ENCODE measurements at places on chromosomes 6 and 20. TPM values are rescaled to one million over a fixed set of nuclear protein-coding genes. Genes with fewer than 3 reads are reported as not detected.

GRCh38 chr6:18178960-18179615, 23.9 kb downstream of the KDM1B start:
- ATAC-seq, result no peak
- H3K4me3 ChIP-seq, result no peak overlapping the region
- no peaks in the 10 kb centered on the region for H3K27me3 ChIP-seq
- no peak overlapping the region for H3K27ac ChIP-seq
- H3K36me3 ChIP-seq, result peaks cover 22% of the 10 kb centered on the region
- H3K4me1 ChIP-seq, result no peaks in the 10 kb centered on the region

GRCh38 chr20:38392356-38392755, 42.8 kb downstream of the SNHG17 start:
- no peaks in the 10 kb centered on the region for H3K36me3 ChIP-seq
- no peak overlapping the region for H3K4me3 ChIP-seq

SMLR1 gene
- total RNA-seq, result not detected

- H3K36me3 ChIP-seq, result no peaks in the 10 kb centered on the region
- no peaks in the 10 kb centered on the region for H3K4me1 ChIP-seq
- no peak overlapping the region for H3K4me3 ChIP-seq
Measured at GRCh38 chr6:38517005-38517404, 122.7 kb downstream of the BTBD9 start.

FOXQ1 gene
- total RNA-seq, result 6.7 TPM

DNA sequence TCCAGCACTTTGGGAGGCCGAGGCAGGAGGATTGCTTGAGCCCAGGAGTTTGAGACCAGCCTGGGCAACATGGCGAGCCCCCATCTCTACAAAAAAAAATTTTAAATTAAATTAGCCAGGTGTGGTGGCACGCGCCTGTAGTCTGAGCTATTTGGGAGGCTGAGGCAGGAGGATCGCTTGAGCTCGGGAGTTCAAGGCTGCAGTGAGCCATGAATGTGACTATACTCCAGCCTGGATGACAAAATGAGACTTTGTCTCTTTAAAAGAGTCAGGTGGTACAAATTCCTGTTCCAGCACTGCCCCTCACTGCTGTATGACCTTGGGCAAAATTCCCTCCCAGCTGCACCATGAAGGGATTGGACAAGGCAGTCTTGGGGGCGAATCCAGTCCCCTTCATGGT, 28.5 kb downstream of the AHCY start:
- H3K27me3 ChIP-seq, result no peaks in the 10 kb centered on the region
- H3K4me3 ChIP-seq, result no peak overlapping the region
- no peaks in the 10 kb centered on the region for H3K36me3 ChIP-seq

Data from gastroesophageal sphincter (tissue), 4 donors.